Effector memory CD8-positive, alpha-beta T cell (primary cell): ENCODE measurements at places on chromosomes 4 and X.

DNA sequence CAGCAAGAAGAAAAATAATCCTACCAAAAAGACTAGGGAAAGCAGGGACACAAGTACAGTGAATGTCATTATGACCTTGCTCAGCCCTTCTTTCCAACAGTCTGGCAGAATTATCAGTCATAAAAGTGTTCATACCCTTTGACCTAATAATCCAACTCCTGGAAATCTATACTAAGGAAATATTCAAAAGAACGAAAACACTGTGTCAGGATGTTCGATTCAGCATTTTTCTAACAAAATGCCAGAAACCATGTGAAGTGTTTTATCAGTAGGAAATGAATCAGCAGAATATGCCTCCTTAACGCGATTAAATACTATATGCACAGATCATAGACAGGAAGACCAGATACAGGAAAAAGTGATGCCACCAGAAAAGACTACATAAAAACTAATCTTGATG lies 16.2 kb upstream of the S100G start:
- no peak for DNase-seq

DNA sequence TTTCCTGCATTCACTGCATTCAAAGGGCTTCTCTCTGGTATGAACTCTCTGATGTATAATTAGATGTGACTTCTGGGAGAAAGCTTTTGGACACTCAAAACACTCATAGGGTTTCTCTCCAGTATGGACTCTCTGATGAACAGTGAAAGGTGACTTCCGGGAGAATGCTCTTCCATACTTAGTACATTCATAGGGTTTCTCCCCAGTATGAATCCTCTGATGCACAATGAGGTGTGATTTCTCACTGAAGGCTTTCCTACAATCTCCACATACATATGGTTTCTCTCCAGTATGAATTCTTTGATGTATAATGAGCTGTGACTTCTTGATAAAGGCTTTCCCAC lies 12.2 kb downstream of the ZNF630 start:
- DNase-seq = no peak

DNA sequence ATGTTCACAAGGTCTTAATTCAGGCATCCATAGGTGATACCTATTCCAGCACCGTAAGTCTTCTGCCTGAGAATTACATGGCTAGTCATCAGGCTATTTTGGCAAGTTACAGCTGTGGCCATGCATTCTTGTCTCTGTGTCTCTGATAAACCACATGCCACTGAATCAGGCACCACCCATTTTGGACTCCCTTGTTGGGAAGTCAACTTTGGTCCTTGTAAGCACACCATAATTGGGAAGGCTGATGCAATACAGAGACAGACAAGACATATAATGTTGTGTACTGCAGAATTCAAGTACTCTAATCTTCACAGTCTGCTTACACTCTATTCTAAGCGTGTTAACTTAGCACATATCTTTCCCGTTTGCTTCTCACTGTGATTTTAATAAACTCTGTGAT lies 483.7 kb upstream of the FTHL17 start:
- no peak for DNase-seq

GRCh38 chrX:110734271-110734670 lies 61.3 kb downstream of the CHRDL1 start:
- DNase-seq = no peak

DNA sequence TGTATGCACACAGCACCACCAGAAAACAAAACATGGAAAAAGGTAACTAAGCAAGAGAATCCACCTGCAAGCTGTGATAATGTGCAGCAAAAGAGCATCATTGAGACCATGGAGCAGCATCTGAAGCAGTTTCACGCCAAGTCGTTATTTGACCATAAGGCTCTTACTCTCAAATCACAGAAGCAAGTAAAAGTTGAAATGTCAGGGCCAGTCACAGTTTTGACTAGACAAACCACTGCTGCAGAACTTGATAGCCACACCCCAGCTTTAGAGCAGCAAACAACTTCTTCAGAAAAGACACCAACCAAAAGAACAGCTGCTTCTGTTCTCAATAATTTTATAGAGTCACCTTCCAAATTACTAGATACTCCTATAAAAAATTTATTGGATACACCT lies 90.2 kb downstream of the TET2 start:
- DNase-seq = no peak

- DNase-seq = no peak
Observed at GRCh38 chr4:13944095-13944511, 316.6 kb upstream of the BOD1L1 start.

GRCh38 chr4:125091101-125091500 lies 223.7 kb upstream of the FAT4 start:
- DNase-seq = no peak

- DNase-seq = no peak
Observed at GRCh38 chrX:44945736-44946135, 72.7 kb downstream of the KDM6A start.

GRCh38 chr4:83993774-83994173 lies 457.9 kb downstream of the GPAT3 start:
- no peak for DNase-seq

- no peak for DNase-seq
Observed at GRCh38 chr4:121217351-121217750, 53.2 kb upstream of the TNIP3 start.

- no peak for DNase-seq
Observed at GRCh38 chr4:27662426-27662825, 801.8 kb downstream of the STIM2 start.

- no peak for DNase-seq
Observed at GRCh38 chr4:163523791-163524365, 29.4 kb downstream of the TMA16 start.
